ENCODE measurements at places on chromosomes 13 and 19.

DNA sequence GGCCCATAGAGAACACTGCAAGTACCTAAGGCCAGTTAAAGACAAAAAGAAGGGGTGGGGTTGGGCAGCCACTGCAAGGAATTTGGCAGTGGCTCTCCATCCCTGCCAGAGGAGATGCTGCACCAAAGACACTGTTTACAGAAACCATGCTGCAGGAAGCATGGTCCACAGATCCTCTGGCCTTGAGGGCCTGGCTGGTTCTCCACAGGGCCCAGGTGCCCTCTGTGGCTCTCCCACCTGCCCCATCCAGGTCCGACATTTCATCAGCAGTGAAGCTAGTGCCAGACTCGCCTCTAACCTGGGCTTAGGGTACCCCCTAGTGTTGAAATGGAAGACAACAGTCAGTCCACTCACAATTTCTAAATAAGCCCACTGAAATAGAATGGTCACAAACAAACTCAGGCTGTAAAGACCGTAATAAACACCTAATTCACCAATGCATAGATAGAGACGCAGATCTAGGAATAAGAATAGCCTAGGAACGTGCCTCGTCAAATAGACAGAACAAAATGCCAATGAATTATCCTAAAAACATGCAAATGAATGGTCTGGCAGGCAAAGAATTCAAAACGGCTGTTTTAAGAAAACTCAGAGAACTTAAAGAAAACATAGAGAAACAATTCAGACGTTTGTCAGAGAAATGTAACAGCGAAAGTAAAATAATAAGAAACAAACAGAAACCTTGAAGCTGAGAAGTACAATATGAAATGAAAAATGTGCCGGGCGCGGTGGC, 23.3 kb downstream of the LYPD4 start:
- no peak for DNase-seq

- no peak for DNase-seq
These were observed 24.5 kb upstream of the ZNF83 start for GRCh38 chr19:52662631-52663030.

DNA sequence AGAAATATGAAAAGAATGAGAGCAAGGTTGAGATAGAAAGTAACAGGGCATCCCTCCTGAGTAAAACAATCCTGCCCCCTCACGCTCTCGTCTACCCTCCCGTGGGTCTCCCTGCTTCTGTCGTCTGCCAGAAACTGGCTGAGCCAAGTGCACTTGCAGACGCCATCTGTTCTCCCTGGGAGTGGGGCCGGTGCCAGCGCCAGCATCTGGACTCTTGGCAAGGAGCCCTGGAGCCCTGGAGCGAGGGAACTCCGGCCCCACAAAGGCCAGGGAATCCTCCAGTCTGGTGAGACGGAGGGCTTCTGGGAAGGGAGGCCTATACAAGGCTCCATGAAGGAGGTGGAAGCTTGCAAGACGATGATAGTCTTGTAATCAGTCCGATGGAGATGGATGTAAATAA, 2.3 kb upstream of the TMEM91 start:
- no peak for DNase-seq

- no peak for DNase-seq
These were observed 177.2 kb downstream of the LMO7 start for GRCh38 chr13:75813323-75813722.
